ENCODE measurements at places on chromosomes 2 and 18. TPM values are rescaled to one million over a fixed set of nuclear protein-coding genes. Genes with fewer than 3 reads are reported as not detected.

GRCh38 chr2:196902828-196903227, 23.7 kb downstream of the PGAP1 start:
- no peaks in the 10 kb centered on the region for H3K27me3 ChIP-seq
- DNase-seq = no peak
- no peaks in the 10 kb centered on the region for H3K36me3 ChIP-seq
- no peak overlapping the region for H3K27ac ChIP-seq

DNA sequence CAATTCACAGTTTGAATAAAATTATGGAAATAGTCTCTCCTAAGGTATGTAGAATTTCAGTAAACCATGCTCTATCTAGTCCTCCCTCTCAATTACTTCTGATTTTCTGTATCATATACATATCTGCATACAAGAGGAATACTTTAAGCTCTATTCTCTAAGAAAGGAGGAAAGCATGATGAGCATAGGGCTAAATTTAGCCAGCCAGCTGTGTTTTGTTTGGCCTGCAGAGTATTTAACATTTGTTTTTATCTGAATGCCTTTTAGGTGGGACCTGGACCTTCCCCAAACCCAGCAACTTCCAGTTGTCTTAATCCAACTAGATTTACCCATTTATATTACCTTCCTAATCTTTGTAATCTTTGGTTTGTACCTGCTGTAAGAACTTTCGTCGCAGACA, 42.2 kb upstream of the FAM117B start:
- peaks cover 6% of the 10 kb centered on the region for H3K4me1 ChIP-seq
- H3K27ac ChIP-seq = no peak overlapping the region
- no peaks in the 10 kb centered on the region for H3K27me3 ChIP-seq
- DNase-seq = no peak

DNA sequence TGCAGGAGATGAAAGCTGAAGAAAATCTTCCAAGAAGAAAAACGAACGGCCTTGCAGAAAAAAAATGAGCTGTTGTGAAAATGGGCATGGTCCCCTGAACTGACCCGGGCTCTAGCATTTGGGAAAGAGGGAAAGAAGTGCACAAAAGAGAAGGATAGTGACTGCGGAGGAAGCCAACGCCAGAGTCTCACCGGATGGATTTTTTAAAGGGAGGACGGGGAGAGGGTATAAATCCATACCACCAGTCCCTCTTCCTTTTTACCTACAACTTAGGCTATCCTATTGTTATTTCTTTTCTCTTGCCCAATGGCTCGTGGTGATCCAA, 601 bp downstream of the WDR35 start:
- H3K4me3 ChIP-seq = peak overlapping the region; percentile 90
- peaks cover 3% of the 10 kb centered on the region for H3K27me3 ChIP-seq
- H3K36me3 ChIP-seq = no peaks in the 10 kb centered on the region
- peaks cover 13% of the 10 kb centered on the region for H3K4me1 ChIP-seq
- no peak for DNase-seq

GRCh38 chr2:236969767-236970655, 115.7 kb upstream of the COPS8 start:
- peaks cover 37% of the 10 kb centered on the region for H3K4me1 ChIP-seq
- H3K27me3 ChIP-seq = no peaks in the 10 kb centered on the region
- H3K36me3 ChIP-seq = no peaks in the 10 kb centered on the region
- no peak overlapping the region for H3K27ac ChIP-seq
- H3K4me3 ChIP-seq = no peak overlapping the region

- no peaks in the 10 kb centered on the region for H3K4me1 ChIP-seq
- H3K27me3 ChIP-seq = no peaks in the 10 kb centered on the region
- H3K27ac ChIP-seq = no peak overlapping the region
Measured at GRCh38 chr2:39378968-39379367, 58.1 kb downstream of the MAP4K3 start.

DNA sequence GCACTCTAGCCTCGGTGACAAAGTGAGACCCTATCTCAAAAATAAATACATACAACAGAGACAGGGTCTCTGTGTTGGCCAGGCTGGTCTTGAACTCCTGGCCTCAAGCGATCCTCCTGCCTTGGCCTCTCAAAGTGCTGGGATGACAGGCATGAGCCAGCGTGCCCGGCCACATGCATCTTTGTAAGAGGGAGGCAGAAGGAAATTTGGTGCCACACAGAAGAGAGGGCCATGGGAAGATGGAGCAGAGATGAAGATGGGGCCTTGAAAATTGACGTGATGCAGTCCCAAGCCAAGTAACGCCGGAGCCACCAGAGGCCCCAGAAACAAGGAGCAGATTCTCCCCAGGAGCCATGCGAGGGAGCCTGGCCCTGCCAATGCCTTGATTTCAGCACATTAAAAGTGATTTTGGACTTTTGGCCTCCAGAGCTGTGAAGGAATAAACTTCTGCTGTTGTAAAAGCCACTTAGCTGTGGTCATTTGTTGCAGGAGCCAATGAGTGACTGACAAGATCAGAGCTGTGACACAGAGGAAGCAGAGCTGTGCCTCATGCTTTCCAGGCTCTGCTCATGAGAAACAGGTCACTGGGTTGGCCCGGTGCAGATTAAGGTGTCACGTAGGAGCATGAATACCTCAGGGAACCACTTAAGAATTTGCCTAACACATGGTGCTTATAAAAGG, 2.7 kb upstream of the SLC66A2 start:
- no peak overlapping the region for H3K27ac ChIP-seq
- no peaks in the 10 kb centered on the region for H3K27me3 ChIP-seq
- no peaks in the 10 kb centered on the region for H3K36me3 ChIP-seq
- peaks cover 24% of the 10 kb centered on the region for H3K4me1 ChIP-seq

- H3K27me3 ChIP-seq = no peaks in the 10 kb centered on the region
- DNase-seq = peak; percentile 64
- no peaks in the 10 kb centered on the region for H3K36me3 ChIP-seq
Measured at GRCh38 chr2:98822301-98823164, 91.6 kb upstream of the MGAT4A start.

ANTXR1 gene
- total RNA-seq = not detected

NT5C1B gene
- total RNA-seq = not detected

ITGA4 gene
- 235 TPM for total RNA-seq

MFSD6 gene
- 48.0 TPM for total RNA-seq

CEBPZOS gene
- 30.3 TPM for total RNA-seq

ALK gene
- total RNA-seq = not detected

MAP3K19 gene
- total RNA-seq = not detected
